A549 (cell line): ENCODE measurements at places on chromosomes 3 and 15.

GRCh38 chr3:74390121-74390877, 224.2 kb downstream of the CNTN3 start:
- no peak for DNase-seq

DNA sequence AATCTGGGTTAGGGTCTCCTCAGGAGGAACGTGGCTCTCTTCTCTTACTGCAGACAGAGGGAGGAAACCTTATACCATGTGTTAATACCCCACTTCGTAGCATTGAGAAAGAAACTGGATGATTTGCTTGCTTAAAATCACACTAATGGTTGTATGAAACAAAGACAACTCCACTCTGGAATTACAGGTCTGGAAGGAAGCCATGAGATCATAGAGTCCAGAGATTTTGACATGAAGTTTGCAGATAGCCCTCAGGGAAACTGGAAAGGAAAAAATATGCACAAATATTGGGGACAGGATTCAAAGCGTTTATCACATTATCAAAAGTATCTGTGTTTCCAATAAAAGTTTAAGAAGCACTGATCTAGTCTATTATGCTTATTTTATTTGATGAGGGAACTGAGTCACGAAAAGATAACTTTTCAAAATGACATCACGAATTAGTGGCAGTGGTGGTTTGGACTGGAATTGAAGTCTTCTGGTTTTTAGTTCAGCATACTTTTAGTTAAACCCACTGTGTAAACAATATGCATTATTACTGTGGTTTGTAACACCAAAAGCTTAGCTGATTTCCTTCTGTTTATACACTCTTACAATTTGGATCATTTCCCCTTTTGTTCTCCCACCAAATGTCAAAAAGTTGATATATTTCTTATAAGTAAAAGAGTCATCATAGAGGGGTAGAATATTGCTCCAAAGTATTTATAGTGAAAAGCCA, 16.8 kb downstream of the FGF7 start:
- no peak for DNase-seq

DNA sequence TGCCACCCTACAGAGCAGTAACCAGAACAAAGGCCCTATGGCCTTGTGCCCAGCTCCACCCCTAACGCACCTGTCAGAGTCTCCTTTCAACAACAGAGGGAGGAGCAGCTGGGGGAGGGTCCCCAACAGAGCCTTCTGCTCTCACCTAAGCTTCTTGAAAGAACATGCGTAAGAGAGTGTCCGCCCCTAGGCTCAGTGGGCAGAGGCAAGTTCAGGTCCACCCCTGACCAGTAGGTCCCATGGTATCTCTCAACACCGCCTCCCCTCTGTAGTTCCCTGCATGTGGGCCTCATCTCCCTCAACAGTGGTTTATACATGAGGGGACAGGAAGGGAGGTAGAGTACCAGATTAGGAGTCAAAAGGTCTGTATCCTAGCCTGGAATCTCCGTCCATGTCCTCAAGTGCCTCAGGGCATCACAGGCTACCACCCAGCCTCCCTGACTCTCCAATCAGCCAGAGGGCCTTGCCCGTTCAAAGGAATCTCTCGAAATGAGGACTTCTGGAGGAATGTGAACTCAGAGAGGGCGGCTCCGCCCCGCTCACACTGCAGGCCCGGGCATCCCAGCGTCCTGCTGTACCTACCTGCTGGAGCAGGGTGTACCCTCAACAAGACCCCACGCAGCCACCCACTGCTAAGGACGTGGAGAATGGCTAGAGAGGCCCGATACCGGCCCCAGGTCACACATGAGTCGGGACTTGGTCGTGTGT, 680 bp downstream of the POC1A start:
- DNase-seq = peak; percentile 43

- DNase-seq = no peak
These were observed 128.5 kb upstream of the LRIG1 start for GRCh38 chr3:66629150-66629981.

DNA sequence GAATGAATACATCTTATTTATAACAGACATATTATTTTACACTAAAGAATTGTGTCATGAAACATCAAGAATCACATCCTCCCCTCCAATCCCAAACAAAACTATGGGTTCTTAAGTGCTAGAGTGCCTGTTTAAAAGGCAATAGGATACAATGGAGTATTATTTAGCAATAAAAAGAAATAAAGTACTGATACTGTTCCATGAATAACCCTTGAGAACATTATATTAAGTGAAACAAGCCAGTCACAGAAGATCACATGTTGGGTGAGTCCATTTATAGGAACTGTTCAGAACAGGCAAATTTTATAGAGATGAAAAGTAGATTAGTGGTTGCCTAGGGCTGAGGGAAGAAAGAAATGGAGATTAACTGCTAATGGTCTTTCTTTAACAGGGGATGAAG, 86.5 kb downstream of the ANKRD28 start:
- no peak for DNase-seq

GRCh38 chr15:39896846-39897245, 23.2 kb downstream of the GPR176 start:
- no peak for DNase-seq

GRCh38 chr15:93460717-93461116, 371.7 kb upstream of the RGMA start:
- no peak for DNase-seq

DNA sequence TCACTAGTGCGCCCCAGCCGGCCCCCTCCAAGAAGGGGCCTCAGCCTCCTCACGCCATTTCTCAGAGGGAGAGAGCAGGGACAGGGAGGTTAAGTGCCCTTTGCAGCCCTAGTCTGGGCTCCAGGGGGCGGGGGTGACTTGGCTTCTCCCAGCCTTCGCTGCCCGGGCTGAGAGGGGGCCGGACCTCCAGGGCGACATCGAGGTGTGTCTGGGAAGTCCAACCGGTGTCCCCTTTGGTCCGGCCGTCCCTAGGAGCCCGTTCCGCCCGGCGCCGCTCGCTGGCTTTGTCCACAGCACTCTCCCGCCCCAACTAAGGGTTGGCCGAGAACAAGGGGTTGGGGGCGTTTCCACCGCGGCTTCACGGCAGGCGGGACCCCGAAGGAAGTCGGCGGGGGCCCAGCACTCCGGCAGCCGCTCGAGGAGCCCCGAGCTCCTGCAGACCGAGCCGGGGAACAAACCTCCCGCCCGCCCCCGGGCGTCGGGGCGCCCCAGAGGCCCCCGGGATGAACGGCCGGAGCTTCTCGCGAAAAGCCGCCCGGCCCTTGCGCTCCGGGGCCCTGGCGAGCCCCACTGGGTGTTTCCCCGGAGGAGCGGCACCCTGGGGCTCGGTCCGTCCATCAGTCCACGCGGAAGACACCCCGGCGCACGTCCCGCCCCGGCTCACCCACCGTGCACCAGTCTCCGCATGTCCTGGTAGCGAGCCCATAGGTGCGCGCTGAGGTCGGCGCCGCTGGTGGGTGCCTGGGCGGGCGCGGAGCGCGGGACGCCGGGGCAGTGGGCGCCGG, 627 bp downstream of the NT5DC2 start:
- DNase-seq = no peak

- no peak for DNase-seq
These were observed 154.6 kb upstream of the TLE3 start for GRCh38 chr15:70252056-70252950.

DNA sequence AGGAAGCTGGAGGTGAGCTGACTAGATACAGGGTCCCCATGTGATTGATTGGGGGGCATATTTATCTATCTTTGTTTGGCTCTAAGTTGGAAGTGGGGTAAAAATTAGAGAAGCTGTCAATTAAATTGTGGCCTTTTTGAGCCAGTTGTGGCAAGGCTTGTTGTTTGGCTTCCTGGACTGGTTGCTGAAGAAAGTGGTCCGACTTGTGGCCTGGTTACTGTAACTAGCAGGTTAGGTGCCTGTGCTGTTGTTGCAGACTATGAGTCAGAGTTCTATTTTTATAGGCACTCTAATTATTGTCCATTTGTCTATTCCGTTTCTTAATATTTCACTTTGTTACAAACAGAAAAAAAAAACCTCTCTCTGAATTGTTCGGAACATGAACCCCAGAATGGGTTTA, 129.1 kb upstream of the CNTN6 start:
- no peak for DNase-seq

DNA sequence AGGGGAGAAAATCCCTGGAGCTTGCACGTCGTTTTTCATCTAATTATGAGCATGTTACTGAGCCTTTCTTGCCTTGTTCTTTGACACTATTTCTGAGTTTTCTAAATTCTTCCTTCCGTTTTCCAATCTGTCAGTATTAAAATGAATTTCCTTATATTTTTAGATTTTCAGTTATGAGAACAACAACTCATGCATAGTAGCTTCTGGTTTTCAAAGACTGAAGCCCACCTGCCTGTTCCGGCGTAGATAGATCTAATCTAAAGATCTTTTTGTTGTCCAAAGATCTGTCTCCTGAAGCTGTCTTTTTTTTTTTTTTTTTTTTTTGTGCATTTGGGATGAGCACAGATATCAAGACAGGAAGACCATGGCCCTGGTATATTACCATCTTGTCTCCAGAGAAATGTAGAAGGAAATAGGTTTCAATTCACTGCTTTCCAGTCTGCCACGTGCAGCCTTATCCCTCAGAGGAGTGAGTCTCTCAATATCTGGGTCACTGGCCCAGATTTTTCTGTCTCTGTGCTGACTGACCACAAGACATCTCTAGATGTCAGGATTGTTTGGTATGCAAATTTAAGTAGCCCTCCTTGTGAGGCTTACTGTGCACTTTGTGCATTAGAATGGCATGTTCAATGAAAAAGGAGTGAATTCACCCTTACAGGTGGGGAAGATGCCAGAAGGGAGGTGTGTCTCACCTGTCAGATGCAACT, 222.3 kb upstream of the TMC3 start:
- DNase-seq = no peak

GRCh38 chr15:63605816-63606215, 8.6 kb downstream of the FBXL22 start:
- no peak for DNase-seq
